Large intestine (tissue), 12 donors: ENCODE measurements at places on chromosomes 11 and 22. TPM values are rescaled to one million over a fixed set of nuclear protein-coding genes. Genes with fewer than 3 reads are reported as not detected.
A peak's percentile ranks its signal among the peaks of the same experiment; 100 is the strongest.

- peak; percentile 20 for DNase-seq
Observed at GRCh38 chr11:67592880-67593564, 9.4 kb downstream of the GSTP1 start.

- no peak for DNase-seq
Observed at GRCh38 chr11:36229091-36229705, 60.0 kb downstream of the COMMD9 start.

GRCh38 chr11:122186439-122187080 is 70.5 kb upstream of the BLID start:
- DNase-seq: no peak

MADD gene
- 49.8 TPM for polyA plus RNA-seq

GRCh38 chr22:29580200-29580810 is 608 bp downstream of the NIPSNAP1 start:
- DNase-seq: peak; percentile 62

DNA sequence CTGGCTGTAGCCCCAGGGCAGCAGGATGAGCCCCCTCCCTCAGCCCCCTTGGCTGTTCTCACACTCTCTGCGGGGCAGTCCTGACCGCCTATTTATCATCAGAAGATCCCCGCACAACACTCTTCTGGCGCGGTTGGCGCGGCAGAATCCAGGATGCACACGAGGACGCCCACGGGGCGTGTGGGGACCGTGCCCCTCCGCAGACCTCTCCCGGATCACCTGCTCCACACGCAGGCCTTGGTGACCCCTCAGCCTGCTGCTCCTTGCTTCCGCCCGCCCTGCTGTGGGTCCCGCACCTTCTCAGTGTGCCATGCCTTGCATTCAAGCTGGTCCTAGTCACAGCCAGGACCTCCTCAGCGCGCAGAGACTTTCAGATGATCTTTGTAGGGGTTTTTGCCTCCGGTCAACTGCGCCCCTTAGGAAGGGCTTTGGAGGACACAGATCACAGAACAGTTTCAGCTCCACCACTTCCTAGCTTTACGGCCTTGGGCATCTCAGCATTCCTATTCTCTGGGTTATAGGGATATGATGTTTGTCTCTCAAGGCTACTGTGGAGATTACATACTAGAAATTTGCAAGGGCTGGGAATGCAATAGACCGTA is 841 bp upstream of the TUB start:
- no peak for DNase-seq

SUSD2 gene
- 36.9 TPM for polyA plus RNA-seq

NCF4 gene
- polyA plus RNA-seq: 9.2 TPM

YPEL4 gene
- 2.6 TPM for polyA plus RNA-seq

GRCh38 chr11:66595245-66595904 is 2.4 kb downstream of the CCS start:
- peak; percentile 44 for DNase-seq

P2RY2 gene
- 4.8 TPM for polyA plus RNA-seq

- no peak for DNase-seq
Observed at GRCh38 chr11:114281388-114281956, 14.7 kb upstream of the NNMT start.

- peak; percentile 87 for DNase-seq
Observed at GRCh38 chr11:22703040-22703439, 36.6 kb downstream of the GAS2 start.

- DNase-seq: no peak
Observed at GRCh38 chr11:121544956-121545355, 92.2 kb upstream of the SORL1-AS1 start.

- no peak for DNase-seq
Observed at GRCh38 chr22:44827666-44828190, 75.4 kb downstream of the ARHGAP8 start.

DNA sequence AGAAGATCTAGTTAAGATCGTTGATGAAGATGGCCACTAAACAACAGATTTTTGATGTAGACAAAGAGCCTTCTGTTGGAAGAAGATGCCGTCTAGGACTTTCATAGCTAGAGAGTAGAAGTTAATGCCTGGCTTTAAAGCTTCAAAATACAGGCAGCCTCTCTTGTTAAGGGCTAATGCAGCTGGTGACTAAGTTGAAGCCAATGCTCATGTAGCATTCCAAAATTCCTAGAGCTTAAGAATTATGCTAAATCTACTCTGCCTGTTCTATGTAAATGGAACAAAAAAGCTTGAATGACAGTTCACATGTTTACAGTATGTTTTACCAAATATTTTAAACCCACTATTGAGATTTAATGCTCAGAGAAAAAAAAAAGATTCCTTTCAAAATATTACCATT is 492.6 kb downstream of the CNTN5 start:
- no peak for DNase-seq

- no peak for DNase-seq
Observed at GRCh38 chr11:84227970-84228665, 942.0 kb upstream of the CCDC90B start.

DNA sequence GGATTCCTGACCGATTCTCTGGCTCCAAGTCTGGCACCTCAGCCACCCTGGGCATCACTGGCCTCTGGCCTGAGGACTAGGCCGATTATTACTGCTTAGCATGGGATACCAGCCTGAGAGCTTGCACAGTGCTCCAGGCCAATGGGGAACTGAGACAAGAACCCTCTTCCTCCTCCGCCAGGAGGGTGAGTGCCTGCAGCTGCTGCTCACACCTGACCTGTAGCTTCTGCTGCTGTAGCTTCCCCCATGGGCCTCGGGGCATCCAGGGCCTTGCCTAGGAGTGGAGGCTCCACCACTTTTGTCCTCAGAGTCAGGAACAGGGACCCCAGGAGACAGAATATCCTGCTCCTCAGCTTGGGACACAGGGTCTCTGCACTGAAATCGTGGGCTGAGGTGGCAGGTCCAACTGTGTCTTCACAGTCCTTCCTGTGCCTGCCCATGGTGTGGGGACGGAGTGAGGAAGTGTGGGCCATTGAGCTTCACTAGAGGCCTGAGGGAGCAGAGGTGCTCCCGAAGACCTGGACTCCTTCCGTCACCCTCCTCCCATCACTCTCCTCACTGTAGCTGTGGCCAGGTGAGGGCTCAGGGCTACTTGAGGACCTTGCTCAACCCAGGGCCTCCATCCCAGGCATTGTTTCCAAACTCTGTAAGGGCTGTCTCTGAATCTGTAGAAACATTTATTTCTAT is 103.8 kb downstream of the ZNF280B start:
- no peak for DNase-seq

YWHAH gene
- polyA plus RNA-seq: 90.3 TPM

DNA sequence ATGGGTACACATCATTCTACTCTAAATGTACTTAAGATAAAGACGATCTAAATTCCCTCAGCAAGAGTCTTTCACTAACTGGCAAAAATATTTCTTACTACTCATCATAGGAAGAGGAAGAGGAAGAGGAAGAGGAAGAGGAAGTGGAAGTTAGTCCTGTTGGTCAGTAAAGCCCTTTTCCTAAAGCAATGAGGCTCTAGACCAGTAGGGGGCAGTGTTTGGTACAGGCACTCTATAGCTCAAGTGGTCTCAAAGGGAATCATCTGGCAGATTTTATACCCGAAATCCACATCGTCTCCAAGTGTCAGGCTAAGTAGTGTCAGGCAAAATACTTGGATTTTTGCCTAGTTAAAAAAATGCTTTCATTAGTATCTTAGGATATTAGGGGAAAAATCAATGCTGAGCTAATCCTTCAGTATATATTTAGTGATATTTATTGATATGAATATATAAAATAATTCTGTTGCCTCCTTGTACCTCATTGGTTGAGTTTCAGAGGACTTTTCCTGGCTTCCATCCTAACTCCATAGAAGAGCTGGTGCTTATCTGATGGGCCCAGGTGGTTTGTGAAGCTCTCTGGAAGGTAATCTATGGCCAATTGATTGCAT is 7.7 kb downstream of the BLID start:
- DNase-seq: no peak

DNA sequence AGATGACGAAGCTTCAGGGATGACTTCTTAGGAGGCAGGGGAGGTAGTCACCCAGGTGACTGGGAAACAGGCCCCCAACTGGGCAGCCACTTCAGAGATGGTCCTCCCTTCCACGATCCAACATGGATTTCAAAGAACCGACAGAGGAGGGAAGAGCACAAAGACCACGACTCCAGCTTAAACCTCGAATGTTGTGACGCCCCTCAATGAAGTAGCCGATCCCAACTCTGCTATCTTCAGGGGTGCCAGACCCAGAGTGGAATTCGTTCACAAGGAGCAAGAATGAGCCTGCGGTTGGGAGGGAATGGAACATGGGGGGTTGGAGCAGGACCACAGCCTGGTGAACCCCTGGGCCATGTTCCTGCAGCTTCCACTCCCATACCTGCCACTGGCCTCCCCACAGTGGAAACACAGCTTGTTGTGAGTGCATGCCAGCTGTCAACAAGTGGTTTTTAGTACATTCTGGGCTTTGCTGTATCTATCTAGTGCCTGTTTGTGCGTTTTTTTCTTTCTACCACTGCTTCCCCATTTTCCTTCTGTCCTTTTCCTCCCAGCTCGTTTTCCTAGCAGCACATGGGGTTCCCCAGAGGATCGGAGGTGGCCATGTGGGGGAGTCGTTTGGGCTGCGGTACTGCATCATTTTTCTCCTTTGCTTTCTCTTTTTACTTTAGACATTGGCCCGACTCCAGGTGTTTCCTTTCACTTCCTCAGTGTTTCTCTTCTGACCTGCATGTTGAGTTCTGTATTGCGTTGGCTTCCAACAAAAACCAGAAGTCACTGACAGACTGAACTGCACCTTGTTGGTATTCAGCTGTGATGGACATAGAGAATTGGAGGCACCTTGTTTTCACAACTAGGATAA is 65.8 kb downstream of the MORC2 start:
- no peak for DNase-seq

DNA sequence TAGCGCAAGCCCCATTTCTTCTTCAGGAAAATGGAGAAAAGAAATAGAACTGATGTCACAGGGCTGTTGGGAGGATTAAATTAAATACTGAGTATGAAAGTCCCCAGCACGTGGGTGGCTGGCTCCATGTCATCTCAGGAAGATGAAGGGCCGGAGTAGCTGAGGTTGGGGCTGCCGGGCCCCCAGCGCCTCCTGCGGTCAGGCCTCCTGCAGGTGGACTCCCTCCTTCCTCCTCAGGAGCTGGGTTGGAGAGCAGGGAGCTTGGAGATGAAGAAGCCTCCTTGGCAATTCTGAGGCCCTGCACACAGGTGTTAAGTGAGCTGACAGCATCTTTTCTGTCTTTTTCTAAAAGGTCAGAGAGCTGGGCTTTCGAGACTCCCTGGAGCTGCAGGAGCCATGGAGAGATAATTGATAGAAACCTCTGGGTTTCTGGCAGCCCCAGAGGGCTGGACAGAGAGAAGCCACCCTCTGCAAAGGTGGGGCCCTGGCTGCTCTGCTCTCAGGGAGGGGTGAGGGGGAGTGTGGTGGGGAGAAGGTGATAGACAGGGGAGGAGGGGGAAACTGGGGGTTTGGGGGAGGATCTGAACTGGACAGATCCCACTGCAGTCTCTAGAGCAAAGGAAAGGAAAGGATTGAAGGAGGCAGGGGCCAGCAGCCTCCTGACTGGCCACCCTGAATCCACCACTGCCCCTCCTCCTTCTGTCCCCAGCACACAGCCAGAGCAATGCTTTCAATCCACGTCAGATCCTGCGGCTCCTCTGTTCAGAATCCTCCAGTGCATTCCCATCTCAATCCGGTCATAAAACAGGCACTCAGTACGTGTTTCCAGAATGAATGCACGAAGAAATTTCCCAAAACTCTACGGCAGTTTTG is 210.8 kb downstream of the CEP164 start:
- no peak for DNase-seq

MS4A12 gene
- not detected for polyA plus RNA-seq

ZNF215 gene
- 5.5 TPM for polyA plus RNA-seq

- no peak for DNase-seq
Observed at GRCh38 chr22:49497266-49497665, 330.4 kb downstream of the BRD1 start.

- peak; percentile 68 for DNase-seq
Observed at GRCh38 chr11:73982595-73982989, at the start of gene UCP2. Gene UCP2 (minus strand): TSS chr11:73982843. CDS start chr11:73978378, 4,465 bp downstream.

POTEH gene
- polyA plus RNA-seq: not detected

DNA sequence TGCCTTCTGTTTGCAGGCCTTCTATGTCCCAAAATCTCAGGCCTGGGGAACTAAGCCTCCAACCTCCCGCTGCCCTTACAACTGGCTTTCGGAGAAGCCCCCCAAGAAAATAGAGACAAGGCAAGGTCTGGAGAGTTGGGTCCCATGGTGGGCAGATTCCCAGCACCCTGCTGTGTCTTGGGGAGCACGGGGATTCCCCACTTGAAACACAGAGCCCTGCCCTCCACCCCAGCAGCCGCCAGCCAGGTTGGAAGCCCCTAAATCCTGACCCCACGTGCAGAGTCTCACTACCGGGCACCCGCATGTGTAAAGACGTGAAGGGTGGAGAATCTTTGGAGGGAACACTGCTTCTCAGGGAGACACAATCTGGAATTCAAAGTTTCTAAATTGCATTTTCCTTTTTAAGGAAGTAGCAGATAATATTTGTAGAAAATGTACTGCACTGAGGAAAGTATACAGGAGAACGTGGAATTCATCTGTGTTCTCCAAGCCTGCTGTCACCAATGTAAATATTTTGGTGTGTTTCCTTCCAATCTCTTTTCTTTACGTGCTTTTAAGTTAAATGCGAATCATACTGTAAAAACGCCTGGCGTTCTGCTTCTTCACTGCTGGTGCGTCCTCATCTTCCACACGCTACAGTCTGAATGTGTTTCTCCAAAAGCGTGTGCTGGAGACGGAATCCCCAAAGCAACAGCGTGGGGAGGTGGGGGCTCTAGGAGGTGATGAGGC is 220.9 kb downstream of the BRD1 start:
- DNase-seq: no peak
